ENCODE measurements at places on chromosomes 12 and 14.

- no peak for DNase-seq
Observed at GRCh38 chr12:3473844-3474243, 17.2 kb upstream of the PRMT8 start.

DNA sequence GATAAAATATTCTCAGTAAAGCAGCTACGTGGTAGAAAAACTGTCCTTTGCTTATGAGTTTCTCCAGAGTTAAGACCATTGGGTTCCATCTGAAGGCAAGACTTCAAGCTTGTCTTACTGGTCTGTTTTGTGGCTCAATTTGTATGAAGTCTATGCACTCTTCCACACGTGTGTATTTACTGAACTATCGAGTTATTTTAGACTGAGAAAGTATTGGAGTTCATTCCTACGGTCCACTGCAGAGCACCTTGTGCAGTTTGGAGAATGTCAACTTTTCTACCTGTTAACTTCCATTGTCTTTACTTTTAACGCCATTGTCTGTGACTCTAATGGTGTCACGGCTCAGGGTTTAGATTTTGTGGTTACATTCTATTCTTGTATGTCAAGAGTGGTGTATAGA lies 3.7 kb downstream of the HIF1A start:
- DNase-seq = no peak

GRCh38 chr14:68548194-68549076 lies 244.4 kb downstream of the ZFP36L1 start:
- peak; percentile 37 for DNase-seq

DNA sequence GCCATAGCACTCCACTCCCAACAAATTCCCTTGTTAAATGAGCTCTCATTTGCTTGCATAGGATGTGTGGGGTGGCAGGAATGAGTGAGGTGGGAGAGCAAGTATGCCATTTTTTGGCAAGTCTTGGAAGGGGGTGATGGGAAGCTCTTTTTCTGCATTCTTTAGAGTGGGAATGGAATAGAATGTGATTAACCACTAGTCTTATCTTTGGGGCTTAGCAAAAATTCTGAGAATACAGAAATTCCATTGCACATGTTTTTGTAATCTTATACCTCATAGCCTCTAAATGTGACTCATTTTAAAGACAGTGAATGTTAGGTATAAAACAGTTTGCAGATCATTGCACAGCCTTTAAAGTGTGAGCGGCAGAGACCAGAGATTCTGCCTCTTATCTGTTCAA lies 28.4 kb upstream of the NEDD1 start:
- no peak for DNase-seq

DNA sequence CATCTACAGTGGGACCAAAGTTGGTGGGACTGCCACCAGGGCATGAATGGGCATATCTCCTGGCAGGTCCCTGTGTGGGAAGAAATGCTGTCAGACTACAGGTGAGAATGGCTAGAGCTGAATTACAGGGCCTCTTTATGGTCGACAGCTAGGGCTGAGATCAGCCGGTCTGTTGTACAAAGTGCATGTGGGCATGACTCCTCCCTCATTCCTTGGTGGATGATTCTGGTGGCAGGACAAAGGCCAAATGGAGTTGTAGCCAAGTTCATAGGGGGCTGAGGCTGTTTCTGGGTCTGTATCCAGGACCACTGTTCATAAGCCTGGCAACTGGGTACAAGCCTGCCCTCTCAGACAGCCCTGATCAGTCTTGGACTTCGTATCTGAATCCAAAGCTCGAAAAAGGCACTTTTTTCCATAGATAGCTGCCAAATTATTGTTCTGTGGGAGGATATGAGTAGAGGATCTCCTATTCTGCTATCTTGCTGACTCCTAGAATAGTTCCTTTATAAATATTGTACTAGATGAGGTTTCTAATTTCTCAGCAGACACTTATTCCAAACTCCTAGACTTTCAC lies 460.8 kb downstream of the TMEM117 start:
- no peak for DNase-seq

DNA sequence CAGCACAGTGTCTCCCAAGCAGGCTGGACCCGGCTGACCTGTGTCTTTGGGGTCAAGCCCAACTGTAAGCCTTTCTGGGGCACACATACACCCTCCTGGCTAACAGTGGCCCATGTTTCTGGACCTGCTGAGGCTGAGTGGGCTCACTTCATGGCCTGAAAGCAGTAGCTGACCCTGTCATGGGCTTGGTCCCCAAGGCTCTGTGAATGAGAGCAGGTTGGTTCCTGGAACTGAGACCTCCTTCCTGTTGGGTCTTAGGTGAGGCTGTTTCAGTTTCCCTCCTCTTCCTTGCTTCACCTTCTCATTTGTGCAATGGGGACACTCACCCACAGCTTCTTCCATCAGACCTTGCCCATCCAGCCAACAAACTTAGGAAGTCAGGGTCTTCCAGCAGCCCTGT lies 744 bp upstream of the IL25 start:
- DNase-seq = no peak

DNA sequence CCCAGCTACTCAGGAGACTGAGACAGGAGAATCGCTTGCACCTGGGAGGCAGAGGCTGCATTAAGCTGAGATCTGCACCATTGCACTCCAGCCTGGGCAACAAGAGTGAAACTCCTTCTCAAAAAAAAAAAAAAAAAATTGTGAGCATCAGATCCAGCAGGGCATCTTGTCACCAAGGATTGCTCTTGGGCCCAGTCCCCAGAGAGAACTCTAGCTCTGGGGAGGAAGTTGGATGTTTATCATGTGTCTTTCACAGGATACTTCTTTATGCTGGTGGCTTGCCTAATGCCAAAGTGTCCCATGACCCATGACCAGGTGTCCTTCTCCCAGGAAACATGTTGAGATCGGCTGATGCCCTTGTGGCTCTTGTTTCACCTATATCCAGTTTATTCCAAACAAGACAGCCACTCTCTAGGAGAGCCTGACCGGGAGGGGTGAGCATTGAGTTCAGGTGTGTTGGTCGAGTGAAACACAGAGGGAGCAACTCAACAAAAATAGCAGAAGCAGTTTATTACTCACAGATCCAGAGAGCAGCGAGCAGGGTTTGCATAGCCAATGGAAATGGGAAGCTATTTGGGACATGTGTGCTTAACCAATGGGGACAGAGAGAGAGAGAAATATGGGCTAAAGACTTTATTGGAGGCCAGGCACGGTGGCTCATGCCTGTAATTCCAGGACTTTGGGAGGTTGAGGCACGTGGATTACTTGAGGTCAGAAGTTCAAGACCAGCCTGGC lies 6.6 kb upstream of the TCHP start:
- DNase-seq = no peak

GRCh38 chr12:14567351-14568162 lies at the start of gene PLBD1:
Gene PLBD1 (minus strand): TSS chr12:14567883. CDS start chr12:14567696, 187 bp downstream.
- DNase-seq = peak; percentile 38

DNA sequence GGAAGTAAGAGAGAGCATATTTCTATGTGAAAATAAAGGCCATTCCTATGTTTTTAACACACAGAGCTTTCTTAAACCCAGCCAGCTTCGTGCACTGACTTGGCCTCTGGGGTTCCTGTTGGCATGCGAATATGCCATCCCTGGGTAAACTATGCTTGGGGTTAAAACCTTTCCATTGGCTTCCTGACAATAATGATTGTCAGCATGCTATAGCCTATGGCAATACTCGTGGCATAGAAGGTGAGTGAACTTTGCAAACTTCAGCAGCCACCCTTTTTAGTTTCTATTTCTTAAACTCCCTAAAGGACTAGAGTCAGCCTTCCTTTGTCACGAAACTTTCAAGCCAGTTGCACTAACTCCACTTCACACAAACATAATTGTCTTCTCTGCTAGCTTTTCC lies 148.4 kb upstream of the RGS6 start:
- no peak for DNase-seq

- DNase-seq = no peak
Observed at GRCh38 chr14:102973706-102974285, 51.3 kb downstream of the AMN start.

DNA sequence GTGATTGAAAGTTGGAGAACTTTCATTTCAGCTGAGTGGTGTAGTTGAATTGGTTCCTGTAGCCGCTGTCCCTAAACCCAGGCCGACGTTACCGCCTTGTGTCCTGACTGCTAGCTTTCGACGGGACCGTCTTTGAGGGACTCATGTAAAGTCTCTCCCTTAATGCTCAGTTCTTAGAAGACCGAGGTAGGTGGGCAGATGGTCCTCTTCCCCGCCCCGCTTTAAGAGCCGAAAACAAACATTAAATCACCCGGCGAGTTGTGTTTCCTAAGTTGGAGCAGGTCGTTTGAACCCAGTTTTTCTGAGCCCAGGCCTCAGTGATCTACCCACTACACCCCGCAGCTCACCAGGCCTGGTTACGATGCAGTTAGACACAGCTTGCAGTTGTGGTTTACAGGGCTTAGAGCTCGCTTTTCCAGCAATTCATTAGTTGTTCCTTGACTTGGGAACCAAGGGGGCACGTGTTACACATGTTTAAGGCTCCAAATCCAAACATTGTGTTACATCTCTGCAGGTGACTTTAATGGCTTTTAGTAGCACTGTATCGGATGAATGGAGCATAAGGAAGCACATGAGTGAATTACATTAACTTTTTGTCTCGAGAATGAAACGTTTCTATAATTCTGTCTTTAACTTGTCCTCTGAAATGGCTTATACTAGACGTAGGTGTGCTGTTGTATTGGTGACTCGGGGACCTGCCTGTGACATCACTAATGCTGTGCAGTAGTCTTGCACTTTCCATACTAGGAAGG lies 790 bp downstream of the NEDD1 start:
- DNase-seq = no peak

- DNase-seq = no peak
Observed at GRCh38 chr12:95253386-95253785, 35.8 kb downstream of the VEZT start.

DNA sequence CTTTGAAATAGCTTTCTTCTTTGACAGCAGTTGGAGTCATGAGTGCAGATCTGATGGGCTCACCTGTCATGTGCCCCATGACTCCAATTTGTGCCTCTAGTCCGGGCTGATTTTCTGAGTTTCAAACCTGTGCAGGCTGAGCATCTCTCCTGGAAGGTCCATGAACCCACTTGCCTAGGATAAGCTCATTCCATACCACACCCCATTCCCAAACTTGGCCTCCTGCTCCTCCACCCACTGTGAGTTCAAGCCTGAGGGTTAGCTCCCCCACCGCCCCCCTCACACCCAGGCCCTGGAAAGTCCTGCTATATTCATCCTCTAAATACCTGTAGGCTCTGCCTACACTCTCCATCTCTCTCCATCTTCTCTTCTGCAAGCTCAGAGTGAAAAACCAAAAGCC lies 126.8 kb upstream of the VRK1 start:
- no peak for DNase-seq

DNA sequence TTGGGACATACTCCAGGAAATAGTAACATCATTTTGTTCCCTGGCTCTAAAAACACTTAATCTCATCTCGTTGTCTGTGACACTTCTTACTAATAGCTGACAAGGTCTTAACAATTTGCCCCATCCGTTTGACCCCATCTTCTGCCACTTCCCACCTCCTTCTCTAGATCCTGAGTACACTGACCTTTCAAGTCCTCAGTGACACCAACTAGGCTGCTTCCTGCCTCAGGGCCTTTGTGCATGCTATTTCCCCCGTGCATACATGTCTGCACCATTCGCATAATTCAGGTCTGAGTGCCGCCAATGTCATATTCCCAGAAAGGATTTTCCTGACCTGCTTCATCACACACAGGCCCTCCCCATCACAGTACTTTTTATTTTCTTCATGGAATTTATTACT lies 70.6 kb upstream of the CCND2 start:
- DNase-seq = no peak

GRCh38 chr12:123656392-123656791 lies 14.5 kb upstream of the TCTN2 start:
- DNase-seq = no peak
